ENCODE measurements at places on chromosomes 3 and 15.

- DNase-seq = peak; percentile 69
These were observed 798.8 kb downstream of the OTOL1 start for GRCh38 chr3:162295323-162295983.

DNA sequence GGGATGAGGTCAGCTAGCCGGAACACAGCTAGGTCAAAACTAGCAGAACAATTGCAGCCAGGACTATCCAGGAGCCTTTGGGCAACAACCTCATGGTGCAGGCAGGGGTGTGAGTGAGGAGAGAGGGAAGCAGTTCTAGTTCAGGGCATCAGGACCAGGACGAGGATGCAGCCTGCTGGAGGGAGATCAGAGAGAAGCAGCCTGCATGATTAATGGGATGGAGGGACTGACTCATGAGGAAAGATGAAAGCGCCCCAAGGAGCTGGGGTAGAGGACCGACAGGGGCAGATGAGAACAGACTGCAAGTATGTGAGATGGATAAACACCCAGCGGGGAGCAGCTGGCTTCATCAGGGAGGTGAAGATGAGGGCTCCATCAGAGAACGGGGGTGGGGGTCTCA is 37.9 kb upstream of the LRTM1 start:
- peak; percentile 57 for DNase-seq

DNA sequence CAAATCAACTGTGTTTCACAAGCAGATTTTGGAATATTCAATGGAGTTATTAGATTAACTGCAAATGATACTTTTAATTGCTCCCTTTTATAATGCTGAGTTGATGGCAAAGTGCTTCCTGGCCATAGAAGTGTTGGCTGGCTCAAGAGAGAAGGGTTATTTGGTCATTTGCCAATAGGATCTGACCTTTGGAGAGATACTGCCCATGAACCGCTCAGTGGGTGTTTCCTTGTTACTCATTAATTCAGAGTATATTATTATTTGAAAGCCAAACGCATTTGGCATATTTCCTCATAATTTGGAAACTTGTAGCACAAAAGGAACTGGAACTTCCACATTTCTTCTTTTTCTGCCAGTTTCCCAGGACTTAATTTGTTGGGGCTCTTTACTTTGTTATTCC is 234.7 kb downstream of the CDIN1 start:
- DNase-seq = no peak

GRCh38 chr3:98690876-98691275 is 72.3 kb upstream of the ST3GAL6 start:
- DNase-seq = no peak

DNA sequence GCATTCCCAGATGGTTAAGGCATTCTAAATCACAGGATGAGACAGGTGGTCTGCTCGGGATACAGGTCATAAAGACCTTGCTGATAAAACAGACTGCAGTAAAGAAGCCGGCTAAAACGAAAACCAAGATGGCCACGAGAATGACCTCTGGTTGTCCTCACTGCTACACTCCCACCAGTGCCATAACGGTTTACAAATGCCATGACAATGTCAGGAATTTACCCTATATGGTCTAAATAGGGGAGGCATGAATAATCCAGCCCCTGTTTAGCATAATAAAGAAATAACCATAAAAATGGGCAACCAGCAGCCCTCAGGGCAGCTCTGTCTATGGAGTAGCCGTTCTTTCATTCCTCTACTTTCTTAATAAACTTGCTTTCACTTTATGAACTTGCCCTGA is 151.1 kb downstream of the ZNF385D start:
- DNase-seq = no peak

DNA sequence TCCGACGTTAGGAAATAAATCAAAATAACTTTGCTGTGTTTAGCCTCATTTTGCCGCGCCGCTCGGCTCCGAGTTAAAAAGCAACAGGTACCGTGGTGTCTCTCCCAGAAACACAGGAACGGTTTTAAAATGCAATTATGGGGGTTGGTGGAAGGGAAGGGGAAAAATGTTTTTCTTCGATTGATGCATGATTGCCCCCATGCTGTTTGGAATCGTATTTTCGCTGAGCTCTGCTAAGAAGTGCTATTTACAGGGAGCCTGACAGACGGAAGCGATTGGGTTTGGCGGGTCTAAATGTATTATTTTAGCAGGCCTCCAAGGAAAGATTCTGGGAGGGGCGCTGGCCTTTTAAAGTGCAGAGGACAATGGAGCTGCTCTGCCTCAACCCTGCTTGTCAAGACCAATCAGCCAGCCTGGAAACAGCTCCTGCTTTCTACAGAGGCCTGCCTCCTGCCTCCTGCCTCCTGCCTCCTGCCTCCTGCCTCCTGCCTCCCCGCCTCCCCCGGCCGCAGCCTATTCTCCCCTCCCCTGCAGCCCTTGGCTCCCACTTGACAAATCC is 156.7 kb upstream of the TLE3 start:
- no peak for DNase-seq

DNA sequence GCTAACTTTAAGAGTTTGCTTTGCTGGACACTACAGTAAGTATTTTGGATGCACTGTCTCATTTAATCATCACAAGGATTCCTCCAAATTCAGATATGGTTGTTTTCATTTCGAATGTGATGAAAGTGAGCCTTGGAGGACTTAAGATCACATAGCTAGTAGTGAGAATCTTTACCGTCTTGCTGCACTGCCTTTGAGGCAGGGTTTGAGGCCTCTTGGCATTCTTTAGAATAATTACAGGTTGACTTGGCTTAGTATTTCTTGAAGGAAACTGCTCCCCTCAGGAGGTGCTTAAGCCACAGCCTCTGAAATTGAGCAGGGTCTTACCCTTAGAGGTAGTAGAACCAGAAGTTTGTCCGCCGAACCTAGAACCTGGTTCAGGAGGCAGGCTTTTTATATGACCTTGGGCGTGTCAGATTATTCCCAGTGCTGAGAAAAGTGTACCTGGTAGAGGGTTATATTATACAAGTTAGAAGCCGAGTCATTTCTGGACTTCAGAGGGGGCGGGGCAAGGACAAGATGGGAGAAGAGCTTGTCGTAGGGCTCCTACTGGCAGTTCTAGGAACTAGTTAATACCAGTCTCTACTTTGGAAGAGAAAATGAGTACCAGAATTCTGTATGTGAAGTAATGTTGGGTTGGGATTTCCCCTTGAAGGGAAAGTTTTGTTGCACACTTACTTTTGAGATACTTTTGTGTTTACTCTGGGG is 1.1 kb downstream of the TFG start:
- peak; percentile 68 for DNase-seq

DNA sequence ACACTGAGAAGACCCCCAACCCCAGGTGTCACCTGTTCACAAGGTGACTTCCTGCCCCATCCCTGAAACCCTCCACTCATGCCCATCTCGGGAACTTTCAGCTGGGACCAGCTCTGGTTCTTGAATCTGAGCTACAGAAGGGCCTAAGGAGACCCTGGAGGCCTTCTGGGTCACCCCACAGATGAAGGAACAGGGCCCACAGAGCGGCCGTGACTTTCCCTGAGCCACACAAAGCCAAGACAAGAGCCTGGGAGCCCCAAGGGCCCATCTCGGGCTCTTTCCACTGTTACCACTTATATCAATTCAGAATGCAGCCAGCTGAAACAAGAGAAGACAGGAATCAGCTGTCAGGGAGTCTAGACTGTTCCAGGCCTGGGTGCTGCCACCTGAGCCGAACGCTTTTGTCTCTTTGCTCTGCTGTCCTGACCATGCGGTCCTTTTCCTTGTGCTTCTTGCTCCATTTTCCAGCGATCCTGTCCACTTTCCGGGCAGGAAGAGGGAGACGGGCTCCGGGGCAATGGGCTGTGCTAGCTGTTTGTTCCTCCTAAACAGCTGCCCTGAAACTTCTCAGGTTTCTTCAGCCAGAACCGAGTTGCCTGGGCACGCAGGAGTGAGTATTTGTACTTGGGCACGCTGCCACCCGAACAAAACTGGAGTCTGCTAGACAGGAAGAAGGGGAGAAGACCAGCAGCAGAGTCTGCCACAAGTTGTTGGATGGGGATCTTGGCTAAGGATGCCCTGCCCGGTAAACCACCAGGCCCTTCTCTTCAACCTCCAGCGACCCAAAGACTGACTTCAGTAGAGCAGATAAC is 28.0 kb upstream of the PIGZ start:
- DNase-seq = no peak

GRCh38 chr3:170767576-170767941 is 102.4 kb downstream of the RPL22L1 start:
- DNase-seq = no peak

DNA sequence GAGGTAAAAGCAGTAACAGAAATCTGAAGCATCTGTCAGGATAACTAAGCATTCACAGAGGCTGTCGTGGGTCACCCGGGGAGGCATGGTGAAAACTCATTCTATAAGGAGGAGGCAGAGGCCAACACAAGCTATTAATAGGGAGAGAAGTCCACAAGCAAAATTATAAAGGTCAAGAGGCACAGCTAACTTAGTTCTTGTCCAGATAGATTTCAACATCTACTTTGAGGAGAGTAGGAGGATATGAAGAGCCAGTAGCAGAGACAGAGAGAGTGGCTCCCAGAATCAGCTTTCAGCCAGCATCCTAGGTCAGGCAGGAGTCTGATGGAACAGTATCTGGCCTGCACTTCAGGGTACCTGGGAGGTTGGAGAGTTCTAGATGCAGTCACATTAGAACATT is 95.3 kb downstream of the STAC start:
- DNase-seq = no peak

- no peak for DNase-seq
These were observed 233.4 kb downstream of the CHST2 start for GRCh38 chr3:143352850-143353550.

DNA sequence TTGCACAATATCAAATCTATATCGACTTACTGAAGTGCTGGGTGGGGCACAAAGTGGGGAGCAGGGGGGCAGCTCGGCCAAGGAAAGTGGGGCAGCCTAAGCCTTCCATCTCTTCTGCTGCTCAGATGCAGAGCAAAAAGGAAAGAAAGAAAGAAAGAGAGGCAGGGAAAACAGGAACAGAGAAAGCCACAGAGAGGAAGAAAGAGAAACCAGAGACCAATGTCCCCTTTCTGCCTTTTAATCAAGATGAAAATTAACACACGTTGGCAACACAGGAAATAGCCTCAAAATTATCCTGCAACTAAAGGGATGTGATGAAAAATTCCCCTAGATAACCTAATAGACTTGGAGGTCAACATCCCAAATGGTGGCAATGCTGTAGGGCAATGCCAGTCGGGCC is 72.2 kb upstream of the RAD18 start:
- DNase-seq = no peak

- no peak for DNase-seq
These were observed 230.8 kb upstream of the TBC1D5 start for GRCh38 chr3:17972959-17973906.

DNA sequence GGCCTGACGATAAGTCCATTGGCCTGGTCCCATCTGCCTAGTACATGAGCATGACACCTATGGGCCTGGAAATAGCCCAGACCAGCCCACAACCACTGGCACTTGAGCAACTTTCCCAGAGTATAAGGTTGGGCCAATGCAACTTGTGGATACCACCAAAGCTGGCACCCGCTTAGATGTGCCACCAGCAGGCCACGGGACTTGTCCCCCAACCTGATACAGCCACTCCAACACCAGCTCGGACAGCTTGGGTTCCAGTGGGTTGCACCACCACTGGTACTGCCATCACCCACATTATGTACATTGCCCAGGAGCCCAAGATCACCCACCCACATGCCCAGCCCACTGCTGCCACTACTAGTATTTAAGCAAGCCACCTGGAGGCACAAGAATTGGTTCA is 381.2 kb downstream of the GBE1 start:
- DNase-seq = peak; percentile 2

DNA sequence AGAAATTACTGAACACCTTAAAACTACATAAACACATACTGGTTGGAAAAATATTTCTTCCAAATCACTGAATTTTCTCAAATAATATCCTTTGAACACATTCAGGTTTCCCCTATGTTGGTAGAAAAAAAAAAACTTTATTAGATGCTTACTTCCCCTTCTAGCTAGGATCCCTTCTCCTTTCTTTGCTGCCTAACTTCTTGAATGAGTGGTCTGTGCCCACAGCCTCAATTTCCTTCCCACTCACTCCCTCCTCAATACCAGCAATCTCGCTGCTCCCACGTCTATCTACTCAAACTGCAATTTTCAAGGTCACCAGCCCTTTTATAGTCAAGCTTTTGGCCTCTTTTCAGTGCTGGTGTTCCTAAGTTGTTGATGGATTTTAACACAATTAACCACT is 8.3 kb downstream of the CD200R1 start:
- DNase-seq = no peak

DNA sequence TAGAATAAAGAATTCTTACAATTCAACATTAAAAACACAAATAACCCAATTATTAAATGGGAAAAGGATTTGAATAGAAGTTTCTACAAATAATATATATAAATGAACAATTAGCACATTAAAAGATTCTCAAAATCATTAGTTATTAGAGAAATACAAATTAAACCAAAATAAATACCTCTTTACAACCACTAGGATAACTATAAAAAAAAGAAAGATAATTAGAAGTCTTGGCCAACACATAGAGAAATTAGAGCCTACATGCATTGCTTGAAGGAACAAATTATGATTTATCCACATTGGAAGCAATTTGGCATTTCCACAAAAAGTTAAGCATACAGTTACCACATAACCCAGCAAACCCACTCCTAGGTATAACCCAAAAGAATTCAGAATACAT is 502.3 kb upstream of the UBE2E2 start:
- DNase-seq = no peak

DNA sequence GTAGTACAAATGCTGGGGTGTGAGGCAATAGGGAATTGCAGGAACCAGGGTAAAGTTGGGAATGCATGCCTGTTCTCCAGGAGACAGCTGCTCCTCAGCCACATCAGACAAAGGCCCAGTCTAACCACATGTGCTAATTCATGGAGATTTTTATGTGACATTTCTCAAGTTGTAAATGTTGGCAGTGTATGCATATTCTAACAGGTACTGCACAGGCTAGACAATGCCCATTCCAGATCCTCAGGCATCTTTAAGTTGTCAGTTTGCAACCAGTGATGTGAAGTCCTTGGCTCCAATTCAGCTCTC is 84.9 kb downstream of the EEFSEC start:
- no peak for DNase-seq

- no peak for DNase-seq
These were observed 3.4 kb downstream of the SCN5A start for GRCh38 chr3:38646062-38646461.

- DNase-seq = peak; percentile 95
These were observed 20.7 kb downstream of the SHF start for GRCh38 chr15:45166834-45167630.

GRCh38 chr3:45333549-45333948 is 54.8 kb upstream of the LARS2 start:
- DNase-seq = peak; percentile 32

- no peak for DNase-seq
These were observed 278.0 kb downstream of the FOXP1 start for GRCh38 chr3:71305231-71306206.

GRCh38 chr3:24145981-24146822 is 201.1 kb downstream of the NR1D2 start:
- peak; percentile 82 for DNase-seq

GRCh38 chr3:101253396-101253795 is 67.0 kb downstream of the IMPG2 start:
- no peak for DNase-seq

GRCh38 chr3:18216996-18217395 is 208.1 kb downstream of the SATB1 start:
- no peak for DNase-seq

- DNase-seq = peak; percentile 80
These were observed 62.2 kb upstream of the MRPS22 start for GRCh38 chr3:139281522-139282196.
